ENCODE measurements at places on chromosomes 12 and 14.

DNA sequence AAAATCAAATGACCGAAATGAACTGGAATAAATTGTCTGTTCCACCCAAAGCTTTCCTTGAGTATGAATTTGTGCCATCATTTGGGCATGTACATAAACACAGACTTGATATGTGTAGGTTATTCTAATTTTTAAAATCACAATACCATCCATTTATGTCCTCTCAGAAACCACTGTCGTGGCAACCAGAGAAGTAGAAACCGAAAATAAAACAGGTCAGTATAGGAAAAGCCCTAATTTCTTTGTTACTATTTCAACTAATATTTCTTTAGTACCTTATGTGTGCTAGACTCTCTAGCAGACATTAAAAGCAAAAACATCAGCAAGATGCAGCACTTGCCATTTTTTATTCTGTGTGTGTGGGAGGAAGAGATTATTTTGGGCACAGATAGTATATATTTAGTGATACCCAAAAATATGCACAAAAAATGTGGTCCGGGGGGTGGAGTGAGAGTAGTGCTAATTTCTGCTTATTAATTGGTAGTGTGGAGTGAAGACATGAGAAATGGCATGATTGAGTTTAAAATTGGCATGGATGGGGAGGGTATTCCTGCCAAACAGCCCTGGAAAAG, 130.8 kb upstream of the CNTN1 start:
- DNase-seq, result no peak

- DNase-seq, result no peak
These were observed 53.4 kb downstream of the CYP46A1 start for GRCh38 chr14:99737451-99737951.

GRCh38 chr12:89883630-89884389, 175.2 kb upstream of the ATP2B1 start:
- DNase-seq, result no peak

- DNase-seq, result no peak
These were observed 322.9 kb downstream of the KCNH5 start for GRCh38 chr14:62722406-62722805.
